Suppressor macrophage (primary cell): ENCODE measurements at places on chromosomes 3 and 15.

- DNase-seq = no peak
Measured at GRCh38 chr3:14537590-14538450, 2.3 kb downstream of the GRIP2 start.

- no peak for DNase-seq
Measured at GRCh38 chr3:13403213-13403819, 16.8 kb downstream of the NUP210 start.

DNA sequence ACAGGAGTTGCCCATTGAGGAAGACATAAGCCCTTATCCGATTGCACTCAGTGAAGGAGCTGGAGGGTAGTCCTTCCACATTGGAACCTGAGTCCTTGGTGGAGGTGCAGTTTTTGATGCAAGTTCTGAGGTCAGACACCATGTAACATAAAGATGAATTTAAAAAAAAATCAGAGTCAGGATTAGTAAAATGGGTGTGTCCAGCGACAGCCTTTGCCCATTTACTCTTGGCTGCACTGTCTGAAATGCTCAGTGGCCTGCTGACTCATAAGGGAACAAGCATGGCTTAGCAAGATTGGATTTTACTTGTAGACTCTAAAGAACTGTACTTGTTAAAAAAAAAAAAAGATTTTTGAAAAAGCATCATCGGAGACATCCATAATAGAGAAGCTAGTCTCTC, 241.1 kb upstream of the TOPAZ1 start:
- no peak for DNase-seq

DNA sequence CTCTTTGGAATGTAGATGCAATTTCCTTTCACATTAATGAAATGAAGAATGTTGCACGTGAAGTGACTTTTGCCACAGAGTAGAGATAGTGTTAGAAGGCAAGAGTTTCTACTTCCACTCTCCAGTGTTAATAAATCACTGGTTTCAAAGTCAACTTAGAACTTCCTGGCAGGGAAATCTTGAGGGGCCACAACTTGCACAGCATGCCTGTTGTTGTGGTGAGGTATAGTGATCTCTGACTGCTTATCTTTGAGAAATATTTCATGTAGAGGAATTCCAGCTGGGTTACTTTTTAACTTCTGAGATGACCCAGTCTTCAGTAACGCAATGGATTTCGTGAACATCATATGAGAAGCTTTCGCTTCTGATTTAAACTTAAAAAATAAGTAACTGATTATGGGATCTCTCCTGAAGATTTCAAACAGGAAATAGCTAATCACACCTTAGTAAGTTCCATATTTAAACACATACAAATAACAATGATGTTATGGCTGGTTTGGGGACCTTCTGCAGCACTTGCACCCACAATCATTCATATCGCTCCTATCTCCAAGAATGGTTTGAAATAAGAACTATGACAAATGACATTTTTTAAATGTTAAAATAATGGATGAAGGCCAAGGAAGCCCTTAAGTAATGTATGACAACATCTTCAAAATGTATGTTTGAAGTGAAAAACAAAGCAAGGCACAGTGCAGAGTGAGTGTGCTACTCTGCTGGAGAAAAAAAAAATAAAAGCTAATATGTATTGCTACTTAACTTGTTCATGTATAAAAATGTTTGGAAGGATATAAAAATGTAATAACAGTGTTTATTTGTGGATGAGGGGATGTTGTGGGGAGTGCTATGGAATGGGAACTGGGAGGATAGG, 726.5 kb upstream of the NECTIN3 start:
- DNase-seq = no peak

GRCh38 chr15:40333922-40334492, 6.7 kb downstream of the CCDC9B start:
- peak; percentile 96 for DNase-seq

DNA sequence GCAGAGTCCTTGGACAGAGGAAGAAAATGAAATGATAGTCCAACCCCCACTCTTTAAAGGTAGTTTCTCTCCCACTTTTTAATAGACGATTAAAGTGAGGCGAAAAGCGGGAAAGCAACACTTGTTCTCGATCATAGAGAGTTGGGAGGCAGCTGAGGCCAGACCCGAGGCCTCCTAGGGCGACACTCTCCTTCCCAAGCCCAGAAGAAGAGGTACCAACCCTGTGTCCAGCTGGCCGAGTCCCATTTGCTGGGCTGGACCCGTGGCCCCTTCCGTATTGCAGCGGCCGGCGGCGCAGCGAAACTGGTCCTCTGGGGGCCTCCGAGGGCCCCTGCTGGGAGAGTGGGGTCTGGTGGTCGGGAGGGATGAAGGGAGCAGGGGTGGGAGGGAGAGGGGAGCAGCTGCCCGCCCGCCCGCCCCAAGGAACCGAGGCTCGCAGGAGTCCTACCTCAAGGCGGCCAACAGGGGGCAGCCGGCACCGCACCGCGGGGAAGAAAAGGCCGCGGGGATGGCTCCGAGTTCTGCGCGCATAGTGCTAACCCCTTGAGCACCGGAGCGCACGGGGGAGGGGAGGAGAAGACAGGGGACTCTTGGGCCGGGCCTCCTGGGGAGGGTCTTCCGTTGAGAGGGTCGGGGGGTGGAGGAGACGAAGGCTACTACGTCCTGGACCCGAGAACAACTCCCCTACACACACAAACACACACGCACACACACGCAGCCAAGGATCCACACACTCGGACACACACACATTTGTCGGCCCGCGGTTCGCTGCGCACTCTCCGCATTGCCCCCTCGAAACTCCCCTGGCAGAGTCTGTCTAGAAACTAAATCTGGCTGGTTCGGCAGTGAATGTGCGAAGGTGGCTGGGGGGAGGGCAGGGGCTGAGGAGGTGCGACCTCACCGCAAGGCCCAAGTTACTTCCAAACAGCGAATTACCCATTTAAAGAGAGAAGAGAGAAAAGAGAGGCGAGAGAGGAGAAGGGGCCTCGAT, 2.0 kb downstream of the WNT5A start:
- DNase-seq = peak; percentile 89

- peak; percentile 79 for DNase-seq
Measured at GRCh38 chr15:59197454-59197853, 9.2 kb upstream of the LDHAL6B start.

DNA sequence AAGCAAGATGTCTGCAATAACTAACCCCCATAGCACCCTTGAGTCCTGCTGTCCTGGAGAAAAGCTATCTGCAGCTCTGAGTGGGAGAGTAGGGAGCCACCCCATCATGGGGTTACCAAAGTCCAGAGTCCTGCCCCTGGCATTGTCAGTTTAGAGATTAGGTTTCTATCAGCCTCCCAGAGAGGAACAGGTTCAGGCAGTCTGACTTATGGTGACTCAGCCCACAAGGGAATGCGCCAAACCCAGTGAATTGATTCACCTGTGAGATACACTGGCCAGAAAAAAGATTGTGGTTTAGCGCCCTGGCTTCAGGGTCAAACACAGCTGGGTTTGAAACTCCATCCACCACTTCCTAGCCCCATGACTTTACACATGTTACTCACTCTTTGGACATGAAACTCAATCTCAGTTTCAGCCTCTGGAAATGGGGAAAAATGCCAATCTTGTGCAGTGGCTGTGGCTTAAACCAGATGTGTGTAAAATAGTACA, 263.6 kb upstream of the HES1 start:
- no peak for DNase-seq

DNA sequence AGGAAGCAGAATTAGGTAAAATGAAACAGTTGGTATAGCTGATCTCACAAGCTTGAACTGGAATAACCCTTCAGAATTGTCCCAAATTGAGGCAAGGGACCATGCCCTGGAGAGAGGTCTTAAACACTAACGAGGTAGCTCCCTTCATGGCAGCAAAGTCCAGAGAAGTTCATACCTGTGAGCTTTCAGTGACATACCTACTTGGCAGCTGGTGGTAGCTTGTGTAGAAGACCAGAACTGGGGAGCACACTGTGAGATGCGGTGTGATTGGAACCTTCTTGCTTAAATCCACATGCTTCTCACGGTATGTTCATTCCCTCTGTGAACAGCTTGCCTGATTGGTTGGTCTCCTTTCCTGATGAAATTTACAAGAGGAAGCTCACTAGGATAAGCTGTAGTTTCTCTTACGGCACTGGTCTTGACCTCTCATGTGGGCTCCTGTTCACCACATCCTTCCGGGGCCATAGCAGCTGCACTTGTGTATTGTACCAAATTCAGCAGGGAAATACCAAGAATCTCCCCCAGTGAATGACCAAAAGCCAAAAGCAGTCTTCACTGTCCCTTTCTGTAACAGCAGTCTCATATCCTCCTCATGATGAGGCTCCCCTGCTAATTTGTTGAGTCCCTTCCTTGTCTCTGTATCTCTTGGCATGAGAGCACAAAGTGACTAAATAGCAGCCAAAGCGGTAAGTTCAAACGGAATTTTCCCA, 483.7 kb upstream of the FRG2C start:
- DNase-seq = no peak

DNA sequence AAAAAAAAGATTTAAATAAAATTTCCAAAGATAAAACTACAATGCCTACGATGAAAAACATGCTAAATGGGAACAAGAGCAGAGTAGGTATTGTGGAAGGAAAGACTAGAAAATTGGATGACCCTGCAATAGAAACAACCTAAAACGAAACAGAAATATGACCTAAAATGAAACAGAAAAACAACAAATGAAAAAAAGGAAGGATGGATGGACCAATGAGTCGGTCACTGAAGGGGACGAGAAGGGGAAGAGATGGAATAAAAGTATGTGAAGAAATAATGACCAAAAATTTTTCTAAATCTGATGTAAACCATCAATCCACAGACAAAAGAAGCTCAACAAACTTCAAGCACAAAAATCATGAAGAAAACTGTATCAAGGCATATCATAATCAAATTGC, 44.8 kb downstream of the TBC1D2B start:
- DNase-seq = peak; percentile 40

- DNase-seq = no peak
Measured at GRCh38 chr3:106683953-106684620, 693.2 kb upstream of the CCDC54 start.

- DNase-seq = peak; percentile 52
Measured at GRCh38 chr15:77181305-77182074, 110.6 kb upstream of the TSPAN3 start.

- DNase-seq = no peak
Measured at GRCh38 chr3:37824954-37825328, 36.7 kb upstream of the CTDSPL start.

GRCh38 chr3:15102836-15103235, 3.9 kb upstream of the RBSN start:
- peak; percentile 69 for DNase-seq

GRCh38 chr3:189337673-189338091, 165.9 kb downstream of the TPRG1 start:
- DNase-seq = no peak

- DNase-seq = no peak
Measured at GRCh38 chr15:97648728-97649127, 311.8 kb upstream of the ARRDC4 start.

GRCh38 chr3:178140531-178141304, 395.5 kb upstream of the KCNMB2 start:
- DNase-seq = no peak

DNA sequence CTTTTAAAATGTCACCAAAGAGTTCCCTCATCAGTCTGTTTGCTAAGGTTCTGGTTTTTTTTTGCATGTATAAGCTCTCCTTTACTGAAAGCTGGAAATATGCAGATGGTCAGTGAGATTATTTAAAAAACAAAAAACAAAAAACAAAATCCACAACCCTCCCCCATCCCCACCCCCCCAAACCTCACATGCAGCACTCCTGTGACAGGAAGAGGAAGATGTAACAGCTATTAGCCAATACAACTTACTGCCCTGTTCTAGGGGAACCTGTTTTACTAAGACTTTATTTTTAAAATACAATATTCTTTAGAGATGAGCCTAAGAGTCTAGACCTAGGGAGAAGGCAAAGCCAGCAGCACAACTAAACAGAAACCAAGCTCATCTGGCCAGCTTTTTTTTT, 39.5 kb downstream of the ANP32A start:
- DNase-seq = peak; percentile 43

DNA sequence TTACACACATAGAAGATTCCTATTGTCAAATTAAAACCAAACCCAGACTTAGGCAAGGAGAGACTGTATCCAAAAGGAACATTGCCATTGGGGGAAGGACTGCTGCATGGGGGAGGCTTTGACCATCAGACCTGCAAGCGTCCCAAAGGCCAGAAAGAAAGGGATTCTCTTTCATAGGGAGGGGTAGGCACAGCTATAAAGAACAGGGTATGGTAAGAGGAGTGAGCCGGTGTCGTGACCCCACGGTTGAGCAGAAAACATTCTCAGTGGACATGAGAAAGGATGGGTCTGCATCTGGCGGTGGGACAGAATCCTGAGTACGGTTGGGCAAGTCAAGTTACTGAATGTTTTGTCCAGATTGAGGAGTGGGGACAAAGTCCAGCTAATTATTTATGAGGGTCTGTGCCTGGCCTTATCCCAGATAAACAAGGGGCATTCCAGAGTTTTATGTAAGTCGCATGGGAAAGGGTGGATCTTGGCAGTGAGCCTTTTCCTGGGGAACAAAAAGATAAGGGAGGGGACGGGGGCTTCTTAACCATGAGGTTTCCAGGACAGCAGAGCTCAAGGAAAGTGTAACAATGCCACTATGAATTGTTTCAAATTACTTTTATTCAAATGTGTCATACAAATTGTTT, 357.8 kb downstream of the OCA2 start:
- DNase-seq = no peak

- no peak for DNase-seq
Measured at GRCh38 chr3:139157161-139157932, 112.7 kb upstream of the PRR23C start.

- no peak for DNase-seq
Measured at GRCh38 chr15:66705277-66706146, 3.5 kb downstream of the SMAD6 start.

DNA sequence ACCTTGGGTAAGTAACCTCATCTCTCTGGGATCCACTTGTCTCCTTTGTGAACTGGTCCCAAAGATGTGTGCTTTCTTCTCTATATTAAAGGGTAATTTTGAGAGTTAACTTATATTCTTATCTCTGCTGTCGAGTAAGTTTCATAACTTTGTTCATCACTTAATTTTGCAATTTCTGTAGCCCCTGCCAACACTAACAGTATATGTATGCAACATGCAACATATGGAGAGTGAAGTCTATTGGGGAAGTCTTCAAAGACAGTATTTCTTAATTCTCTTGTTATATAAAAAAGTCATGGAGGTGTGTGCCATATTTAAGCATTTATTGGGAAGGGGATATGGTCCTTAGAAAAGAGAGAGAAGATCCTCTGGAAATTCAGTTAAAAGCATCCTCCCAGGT, 85.9 kb downstream of the LRRC3B start:
- DNase-seq = no peak

DNA sequence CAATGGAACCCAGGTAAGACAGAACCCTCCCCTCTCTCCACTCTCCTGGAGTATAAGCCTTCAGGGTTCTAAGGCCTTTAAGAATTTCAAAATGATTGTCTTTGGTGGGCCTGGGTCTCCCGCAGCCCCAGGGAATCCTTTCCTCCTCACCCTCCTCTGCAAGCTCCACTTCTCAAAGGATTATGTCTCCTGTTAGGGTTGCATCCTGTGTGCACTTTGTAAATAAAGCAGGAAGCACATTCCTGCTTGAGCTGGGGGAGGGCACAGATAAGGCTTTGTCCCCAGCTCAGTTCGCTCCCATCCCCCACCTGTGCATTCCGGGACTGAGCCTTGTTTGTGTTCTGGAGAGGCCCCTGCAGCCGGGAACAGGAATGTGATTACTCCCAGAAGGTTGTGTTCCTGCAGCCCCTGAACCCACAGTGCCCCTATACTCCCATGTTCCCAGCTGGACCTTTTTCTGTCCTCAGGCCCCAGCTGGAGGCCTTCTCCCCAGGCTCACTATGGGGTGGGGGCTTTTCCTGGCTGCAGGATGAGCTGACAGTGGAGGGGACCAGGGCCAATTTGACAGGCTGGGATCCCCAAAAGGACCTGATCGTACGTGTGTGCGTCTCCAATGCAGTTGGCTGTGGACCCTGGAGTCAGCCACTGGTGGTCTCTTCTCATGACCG, 9.5 kb downstream of the TYRO3 start:
- DNase-seq = no peak

- no peak for DNase-seq
Measured at GRCh38 chr3:15673536-15673935, 72.0 kb downstream of the BTD start.
